ENCODE measurements at places on chromosomes 7 and 10.

DNA sequence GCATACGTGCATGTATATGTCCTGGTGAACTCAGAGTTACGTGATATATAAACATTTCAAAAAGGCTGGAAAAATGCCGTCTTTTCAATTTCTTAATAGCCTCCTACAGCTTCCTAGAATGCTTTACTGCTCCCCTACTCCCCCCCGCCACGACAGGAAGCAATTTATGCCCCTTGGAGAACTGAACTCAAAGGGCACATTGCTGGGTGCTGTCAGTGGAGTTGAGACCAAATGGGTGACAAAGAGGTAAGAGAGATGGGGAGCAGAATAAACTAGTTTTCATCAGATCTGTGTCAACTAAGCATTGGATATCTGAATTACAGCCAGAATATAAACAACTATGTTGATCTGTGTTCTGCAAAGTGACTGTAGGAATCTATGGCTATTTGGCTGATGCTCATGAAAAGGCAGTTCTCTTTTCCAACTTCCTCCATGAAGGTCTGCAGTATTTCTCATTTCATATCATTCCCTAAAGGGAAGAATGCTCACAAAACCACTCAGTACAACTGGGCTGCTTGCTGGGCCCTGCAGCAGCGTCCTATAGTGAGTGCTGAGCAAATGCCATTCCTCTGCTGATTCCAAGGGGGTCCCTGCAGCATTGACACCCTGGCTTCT, 171.3 kb upstream of the HPS1 start:
- H3K4me1 ChIP-seq, result peaks cover 3% of the 10 kb centered on the region
- no peak overlapping the region for H3K4me3 ChIP-seq
- DNase-seq, result no peak
- no peaks in the 10 kb centered on the region for H3K27me3 ChIP-seq

GRCh38 chr10:71659111-71659634, 60.4 kb downstream of the C10orf105 start:
- H3K4me1 ChIP-seq, result peaks cover 64% of the 10 kb centered on the region
- no peaks in the 10 kb centered on the region for H3K36me3 ChIP-seq
- H3K4me3 ChIP-seq, result peak overlapping the region; percentile 33
- DNase-seq, result peak; percentile 92
- H3K27ac ChIP-seq, result peak overlapping the region; percentile 89

- H3K4me3 ChIP-seq, result no peak overlapping the region
- H3K27ac ChIP-seq, result no peak overlapping the region
- H3K27me3 ChIP-seq, result no peaks in the 10 kb centered on the region
- no peaks in the 10 kb centered on the region for H3K36me3 ChIP-seq
- no peak for DNase-seq
Observed at GRCh38 chr10:18735711-18736110, 76.5 kb downstream of the ARL5B start.

DNA sequence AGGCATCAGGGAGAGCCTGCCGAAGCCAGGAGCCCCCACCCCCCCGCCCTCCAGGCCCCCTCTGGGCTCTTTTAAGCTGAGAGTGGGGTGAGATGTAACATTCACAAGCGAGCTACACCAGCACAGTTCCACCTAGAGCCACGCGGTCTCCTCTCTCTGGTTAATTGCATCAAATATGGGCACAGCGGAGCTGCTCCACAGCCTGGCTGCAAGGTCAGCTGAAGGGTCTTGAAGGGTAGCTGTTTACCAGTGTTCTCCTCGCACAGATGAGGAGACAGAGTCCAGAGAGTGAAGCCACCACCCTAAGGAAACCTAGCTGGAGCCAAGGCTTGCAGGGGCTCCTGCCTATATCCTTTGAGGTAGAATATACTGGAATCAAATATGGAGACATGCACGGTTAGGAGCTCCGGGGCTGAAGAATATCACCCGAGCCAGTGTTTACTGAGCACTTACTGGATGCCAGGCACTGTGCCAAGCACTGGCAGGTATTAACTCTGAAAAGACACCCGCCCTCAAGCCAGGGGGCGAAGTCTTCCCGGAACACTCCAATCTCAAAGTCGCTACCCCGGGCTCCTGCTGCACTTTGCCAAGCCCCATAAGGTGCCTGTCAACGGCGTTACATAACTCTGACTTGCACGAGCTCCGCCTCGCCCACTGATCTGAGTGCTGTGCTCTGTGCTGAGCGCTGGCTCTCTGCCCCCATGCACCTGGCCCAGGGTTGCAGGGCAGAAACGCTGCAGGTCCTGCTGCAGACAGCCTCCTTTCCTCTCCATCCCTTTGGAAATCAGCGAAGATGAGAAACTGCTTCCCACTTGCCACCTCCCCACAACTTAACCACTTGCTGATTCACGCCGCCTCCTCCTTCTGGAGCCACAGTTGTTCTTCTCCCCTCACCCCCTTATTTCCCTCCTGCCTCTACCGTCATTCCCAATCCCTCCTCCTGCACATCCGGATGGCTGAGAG, 5.4 kb downstream of the CHST15 start:
- no peak for DNase-seq
- peaks cover 48% of the 10 kb centered on the region for H3K27me3 ChIP-seq
- no peaks in the 10 kb centered on the region for H3K36me3 ChIP-seq
- no peak overlapping the region for H3K27ac ChIP-seq

DNA sequence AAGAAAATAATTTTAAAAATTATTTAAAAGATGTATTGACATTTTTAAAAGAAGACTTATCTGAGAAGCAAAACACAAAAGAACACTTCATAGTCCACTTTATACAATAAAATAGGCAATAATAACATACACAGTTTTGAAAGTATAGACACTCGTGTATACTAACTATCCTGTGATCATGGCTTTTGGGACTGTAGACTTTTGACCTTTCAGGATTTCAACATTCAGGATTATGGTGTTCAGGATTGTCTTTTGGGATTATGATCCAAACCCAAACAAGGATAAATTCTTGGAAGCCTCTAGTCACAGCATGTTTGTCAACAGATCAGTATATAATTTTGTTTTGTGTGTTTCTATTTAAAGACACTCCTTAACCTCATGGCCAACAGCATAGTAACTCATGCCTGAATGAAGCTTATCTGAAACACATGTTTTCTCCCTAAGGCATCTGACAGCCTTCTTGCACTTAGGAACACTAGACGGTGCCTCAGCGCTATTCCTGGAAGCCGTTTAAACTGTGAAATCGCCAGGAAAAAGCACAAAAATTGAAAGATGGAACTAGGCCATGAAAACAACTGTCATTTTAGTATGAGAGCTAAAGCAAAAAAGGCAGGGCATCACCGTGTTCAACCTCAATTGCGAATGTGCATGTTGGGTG, 29.9 kb downstream of the GSAP start:
- no peak overlapping the region for H3K27ac ChIP-seq
- DNase-seq, result no peak
- no peak overlapping the region for H3K4me3 ChIP-seq
- no peaks in the 10 kb centered on the region for H3K27me3 ChIP-seq
- H3K36me3 ChIP-seq, result no peaks in the 10 kb centered on the region
- H3K4me1 ChIP-seq, result no peaks in the 10 kb centered on the region

DNA sequence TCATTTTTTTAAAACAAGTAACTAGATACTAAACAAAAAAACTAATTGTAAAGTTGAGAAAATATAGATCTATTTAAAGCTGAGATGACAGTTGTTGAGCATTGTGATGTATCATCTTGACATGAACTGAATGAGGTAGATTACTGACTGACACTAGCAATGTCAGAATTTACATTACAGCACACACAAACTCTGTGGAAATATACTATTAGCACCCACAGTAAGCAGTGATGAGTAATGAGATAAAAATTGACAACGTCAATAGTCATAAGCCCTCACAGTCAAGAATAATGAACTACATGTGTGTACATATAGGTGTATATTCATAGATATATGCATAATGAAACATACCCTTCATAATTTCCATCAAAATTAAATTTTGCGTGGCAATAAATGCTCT, 368.4 kb downstream of the TFEC start:
- no peak for DNase-seq
- no peak overlapping the region for H3K4me3 ChIP-seq
- no peak overlapping the region for H3K27ac ChIP-seq
- H3K36me3 ChIP-seq, result no peaks in the 10 kb centered on the region
- no peaks in the 10 kb centered on the region for H3K27me3 ChIP-seq

DNA sequence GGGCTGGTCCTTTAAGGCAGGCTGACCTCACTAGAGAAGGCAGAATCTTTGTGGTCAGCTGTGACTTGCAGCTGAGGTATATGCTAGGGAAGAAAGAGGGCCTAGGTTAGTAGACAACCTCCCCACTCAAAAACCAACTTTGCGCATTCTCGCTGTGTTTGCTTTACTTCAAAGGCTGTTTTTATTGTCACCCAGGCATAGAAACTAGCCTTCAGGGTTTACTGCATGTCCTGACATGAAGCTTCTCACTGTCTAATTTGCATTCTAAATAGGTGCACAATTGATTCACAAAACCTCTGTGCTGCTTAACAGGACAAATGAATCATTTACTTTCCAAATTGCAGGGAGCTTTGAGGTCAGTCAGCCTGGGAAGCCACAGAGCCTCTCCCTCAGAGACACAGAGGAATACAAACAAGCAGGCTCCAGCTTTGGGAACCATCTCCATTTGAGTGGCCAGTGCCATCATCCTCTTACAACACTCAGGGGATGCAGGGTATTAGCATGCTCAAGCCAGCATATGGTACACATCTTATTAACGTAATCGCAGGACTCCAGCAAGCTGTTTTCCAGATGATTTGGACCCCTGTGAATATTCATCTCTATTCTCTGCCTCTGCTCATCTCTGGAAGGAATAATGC, 596.4 kb upstream of the GHITM start:
- H3K4me1 ChIP-seq, result peaks cover 40% of the 10 kb centered on the region
- H3K27me3 ChIP-seq, result no peaks in the 10 kb centered on the region
- no peak overlapping the region for H3K4me3 ChIP-seq
- peak overlapping the region; percentile 25 for H3K27ac ChIP-seq
- DNase-seq, result peak; percentile 25
- H3K36me3 ChIP-seq, result no peaks in the 10 kb centered on the region

DNA sequence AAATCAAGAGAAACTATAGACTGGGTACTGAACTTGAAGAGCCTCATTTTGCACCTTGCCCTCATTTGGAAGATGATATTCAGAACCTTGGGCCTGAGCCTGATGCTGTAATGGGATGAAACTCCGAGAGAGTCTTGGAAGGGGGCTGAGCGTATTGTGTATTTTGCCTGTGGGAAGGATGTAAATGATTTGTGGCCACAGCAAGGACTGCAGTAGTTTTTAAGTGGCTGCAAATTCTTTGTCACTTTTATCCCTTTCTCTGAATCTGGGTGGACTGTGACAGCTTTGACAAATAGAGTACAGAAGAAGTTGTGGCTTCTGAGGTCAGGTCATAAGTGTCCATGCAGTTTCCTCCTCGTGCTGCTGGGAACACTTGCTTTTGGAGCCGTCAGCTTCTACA, 221.2 kb downstream of the ADRA2A start:
- no peak overlapping the region for H3K4me3 ChIP-seq
- no peak for DNase-seq

DNA sequence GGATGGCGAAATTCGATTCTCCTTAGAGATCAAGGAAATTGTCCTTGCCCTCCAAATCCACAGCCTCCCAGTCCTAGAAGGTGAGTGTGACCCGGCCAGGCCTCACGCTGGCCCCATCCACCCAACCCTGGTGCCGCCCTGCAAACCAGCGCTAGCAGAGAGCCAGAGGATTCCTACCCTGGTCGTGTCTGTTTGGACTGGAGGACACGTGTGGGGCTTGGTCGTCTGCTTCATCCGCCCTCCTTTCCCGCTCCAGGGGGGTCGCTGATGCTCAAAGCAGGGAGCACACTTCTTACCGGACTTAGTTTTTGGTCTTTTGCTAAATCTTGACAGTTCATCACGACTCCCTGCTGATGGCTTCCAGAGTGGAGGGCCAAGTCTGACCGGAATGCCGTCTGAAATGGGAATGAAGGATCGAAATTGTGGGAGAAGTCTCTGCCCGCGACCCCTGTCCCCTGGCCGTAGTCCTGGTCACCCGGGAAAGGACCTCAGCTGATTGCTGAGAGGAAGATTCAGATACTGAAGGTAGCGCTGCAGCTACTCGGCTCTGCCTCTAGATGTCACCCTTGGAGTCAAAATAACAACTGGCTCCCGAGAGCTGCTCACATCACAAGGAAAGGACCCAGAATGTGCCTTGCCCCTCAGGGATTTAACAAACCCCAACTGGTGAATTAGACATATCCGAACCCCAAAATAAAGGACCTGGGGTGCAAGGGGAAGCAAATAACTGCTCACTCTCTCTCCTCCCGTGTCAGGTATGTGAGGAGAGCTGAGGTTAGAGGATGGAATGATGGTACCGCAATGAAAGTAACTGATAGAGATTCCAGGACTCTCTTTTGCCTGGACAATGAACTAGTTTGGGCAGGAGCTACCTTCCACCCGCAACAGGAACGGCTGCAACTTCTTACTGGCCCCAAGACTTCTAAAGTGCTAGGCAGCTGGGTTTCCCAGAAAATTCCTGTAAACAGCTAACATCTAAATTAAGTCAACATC, 23.5 kb upstream of the ORC5 start:
- H3K27ac ChIP-seq, result no peak overlapping the region
- H3K4me3 ChIP-seq, result no peak overlapping the region
- DNase-seq, result peak; percentile 80
- no peaks in the 10 kb centered on the region for H3K36me3 ChIP-seq
- H3K4me1 ChIP-seq, result no peaks in the 10 kb centered on the region

- no peaks in the 10 kb centered on the region for H3K27me3 ChIP-seq
- peaks cover 41% of the 10 kb centered on the region for H3K4me1 ChIP-seq
- DNase-seq, result peak; percentile 75
- no peaks in the 10 kb centered on the region for H3K36me3 ChIP-seq
Observed at GRCh38 chr7:16644636-16645592, 640 bp downstream of the ANKMY2 start.

DNA sequence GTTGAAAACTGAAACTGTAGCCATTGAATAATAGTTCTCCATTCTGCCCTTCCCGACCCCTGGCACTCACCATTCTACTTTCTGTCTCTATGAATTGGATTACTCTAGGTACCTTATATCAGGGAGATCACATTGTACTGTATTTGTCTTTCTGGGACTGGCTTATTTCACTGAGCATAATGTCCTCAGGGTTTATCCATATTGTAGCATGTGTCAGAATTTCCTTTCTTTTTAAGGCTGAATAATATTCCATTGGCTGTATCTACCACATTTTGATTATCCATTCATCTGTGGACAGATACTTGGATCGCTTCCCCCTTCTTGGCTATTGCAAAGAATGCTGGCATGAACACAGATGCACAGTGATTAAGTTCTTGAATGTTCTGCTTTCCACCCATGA, 107.4 kb downstream of the CDH23 start:
- H3K4me1 ChIP-seq, result peaks cover 7% of the 10 kb centered on the region
- no peaks in the 10 kb centered on the region for H3K27me3 ChIP-seq

DNA sequence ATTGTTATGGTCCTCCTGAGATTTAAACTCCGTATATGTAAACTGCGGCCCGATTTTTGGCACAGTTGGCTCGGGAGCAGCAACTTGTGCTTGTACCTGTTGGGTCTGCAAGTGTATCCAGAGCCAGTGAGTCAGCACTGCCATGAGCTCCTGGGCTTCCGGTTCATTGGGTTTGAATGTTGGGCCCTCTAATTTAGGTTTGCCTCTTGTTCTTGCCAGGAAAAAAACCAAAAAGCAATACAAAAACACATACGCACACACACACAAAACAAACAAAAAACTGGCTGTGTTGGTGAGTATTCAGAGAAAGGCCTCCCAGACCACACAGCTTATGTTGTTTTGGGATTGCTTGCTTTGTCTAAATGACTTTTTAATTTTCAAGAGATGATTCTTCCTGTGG, 26.3 kb downstream of the SND1 start:
- no peak overlapping the region for H3K4me3 ChIP-seq
- H3K27me3 ChIP-seq, result no peaks in the 10 kb centered on the region
- peaks cover 19% of the 10 kb centered on the region for H3K4me1 ChIP-seq
- peak; percentile 26 for DNase-seq
- no peaks in the 10 kb centered on the region for H3K36me3 ChIP-seq

Data from neural progenitor cell (in vitro differentiated cells).